Panc1 (cell line): ENCODE measurements at places on chromosomes 12 and 14. TPM values are rescaled to one million over a fixed set of nuclear protein-coding genes. Genes with fewer than 3 reads are reported as not detected.

Gene FGD4
- 5.0 TPM for total RNA-seq

Gene ACSS3
- 0.10 TPM for total RNA-seq

Gene MMP17
- 30.0 TPM for total RNA-seq

Gene TRHDE
- 1.9 TPM for total RNA-seq

Gene RDH16
- 0.08 TPM for total RNA-seq

Gene ETFBKMT
- 1.5 TPM for total RNA-seq

Gene CLEC9A
- not detected for total RNA-seq

Gene RAB35
- 62.0 TPM for total RNA-seq

Gene PTPRB
- 0.33 TPM for total RNA-seq

Gene TMPRSS12
- not detected for total RNA-seq

Gene KCNC2
- total RNA-seq: not detected

Gene MYRFL
- total RNA-seq: not detected

Gene SP1
- 81.0 TPM for total RNA-seq

Gene PRPH
- total RNA-seq: 0.39 TPM
